Gastrocnemius medialis (tissue), 4 donors: ENCODE measurements at places on chromosomes 3 and 15.

GRCh38 chr3:134839990-134840389 lies 44.9 kb downstream of the EPHB1 start:
- DNase-seq, result no peak

DNA sequence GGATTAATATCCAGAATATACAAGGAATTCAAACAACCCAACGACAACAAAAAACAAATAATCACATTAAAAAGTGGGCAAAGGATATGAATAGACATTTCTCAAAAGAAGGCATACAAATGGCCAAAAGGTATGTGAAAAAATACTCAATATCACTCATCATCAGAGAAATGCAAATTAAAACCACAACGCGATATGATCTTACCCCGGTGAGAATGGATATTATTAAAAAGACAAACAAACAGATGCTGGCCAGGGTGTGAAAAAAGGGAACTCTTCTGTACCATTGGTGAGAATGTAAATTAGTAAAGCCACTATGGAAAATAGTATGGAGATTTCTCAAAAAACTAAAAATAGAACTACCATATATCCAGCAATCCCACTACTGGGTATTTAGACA lies 43.5 kb upstream of the MEF2A start:
- no peak for DNase-seq

GRCh38 chr15:67104510-67104909 lies 39.1 kb downstream of the SMAD3 start:
- no peak for DNase-seq

- DNase-seq, result no peak
Measured at GRCh38 chr3:44521721-44522120, 33.3 kb upstream of the ZKSCAN7 start.

- no peak for DNase-seq
Measured at GRCh38 chr3:168579010-168579409, 483.3 kb upstream of the GOLIM4 start.

- no peak for DNase-seq
Measured at GRCh38 chr3:129595544-129596193, 10.8 kb downstream of the PLXND1 start.

GRCh38 chr3:133377396-133377795 lies 22.5 kb upstream of the BFSP2 start:
- DNase-seq, result no peak

DNA sequence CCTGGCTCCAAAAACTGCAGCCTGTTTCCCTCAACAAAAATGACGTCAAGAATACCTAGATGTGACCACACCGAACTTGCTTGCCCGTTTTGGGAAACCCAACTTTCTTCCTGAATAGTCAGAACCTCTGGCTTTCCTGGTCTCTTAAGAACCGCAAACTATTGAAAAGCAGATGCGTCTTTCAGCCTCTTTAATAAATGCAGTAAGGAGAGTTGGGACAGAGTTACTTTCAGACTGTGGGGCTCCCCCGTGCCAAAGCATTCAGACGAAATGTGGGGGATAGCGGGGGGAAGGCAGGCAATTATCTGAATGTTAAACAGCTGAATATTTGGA lies 1.2 kb upstream of the PROK2 start:
- DNase-seq, result no peak

GRCh38 chr15:95591270-95591669 lies 739.2 kb upstream of the NR2F2 start:
- no peak for DNase-seq

DNA sequence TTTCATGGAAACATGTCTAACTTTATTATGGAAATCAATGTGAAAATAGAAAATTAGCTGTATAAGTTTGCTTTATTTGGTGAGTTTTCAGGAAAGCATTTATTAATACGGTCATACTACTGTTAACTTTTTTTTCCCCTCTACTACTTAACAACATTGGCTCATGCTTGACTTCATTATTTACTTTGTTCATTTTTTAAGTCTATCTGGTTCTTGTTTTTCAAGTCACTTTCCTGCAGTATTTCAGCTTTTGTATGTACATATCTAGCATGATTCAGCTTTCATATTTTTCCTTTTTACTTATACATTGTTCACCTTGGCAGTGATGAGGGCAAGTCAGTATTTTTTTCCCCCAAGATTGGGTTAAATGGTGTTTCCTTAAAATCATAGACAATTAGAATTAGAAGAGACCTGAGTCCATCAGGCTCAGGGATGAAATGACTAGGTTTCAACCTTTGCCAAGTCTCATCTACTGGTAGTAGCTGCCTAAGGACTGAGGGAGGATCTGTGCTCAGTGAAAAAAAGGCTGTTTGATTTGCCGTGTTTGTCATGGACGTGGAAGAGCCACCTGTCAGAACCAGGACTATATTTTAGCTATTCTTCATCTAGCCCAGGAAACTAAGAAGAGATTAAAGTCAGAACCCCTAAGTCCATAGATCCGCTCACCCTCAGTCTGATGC lies 15.4 kb downstream of the TMOD3 start:
- DNase-seq, result no peak

GRCh38 chr15:50148362-50148963 lies 29.4 kb upstream of the ATP8B4 start:
- no peak for DNase-seq

DNA sequence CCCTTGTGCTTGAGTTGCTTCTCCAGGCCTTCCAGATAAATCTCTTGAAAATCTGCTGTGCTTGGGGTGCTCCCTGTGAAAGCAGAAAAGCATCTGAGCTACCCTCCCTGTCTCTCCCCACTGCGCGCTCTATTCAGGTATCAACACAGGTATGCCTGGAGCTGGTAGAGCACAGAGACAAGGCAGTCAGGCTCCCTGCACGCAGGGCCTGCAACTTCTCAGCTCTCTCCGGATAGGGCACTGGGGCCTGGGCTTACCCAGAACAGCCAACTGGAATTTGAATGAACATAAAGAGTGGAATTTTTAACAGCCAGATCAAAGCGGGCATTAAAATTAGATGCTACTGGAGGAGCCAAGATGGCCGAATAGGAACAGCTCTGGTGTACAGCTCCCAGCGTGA lies 183.6 kb downstream of the XXYLT1 start:
- DNase-seq, result no peak
